ENCODE measurements at places on chromosomes 6 and 20. TPM values are rescaled to one million over a fixed set of nuclear protein-coding genes. Genes with fewer than 3 reads are reported as not detected.

Gene OOEP
- 0.35 TPM for total RNA-seq

Gene SLC22A1
- total RNA-seq = 2.3 TPM

Gene SYNDIG1
- 5.4 TPM for total RNA-seq

Gene RBM12
- total RNA-seq = 101 TPM

Gene VWA7
- 32.5 TPM for total RNA-seq

Gene FOXC1
- total RNA-seq = 58.5 TPM

Gene PROKR2
- not detected for total RNA-seq

Gene PAK5
- 0.13 TPM for total RNA-seq

- DNase-seq = no peak
Observed at GRCh38 chr6:3740551-3741476, 10.7 kb downstream of the PXDC1 start.

- no peak for DNase-seq
Observed at GRCh38 chr20:33310327-33310899, 27.4 kb downstream of the BPIFB1 start.

DNA sequence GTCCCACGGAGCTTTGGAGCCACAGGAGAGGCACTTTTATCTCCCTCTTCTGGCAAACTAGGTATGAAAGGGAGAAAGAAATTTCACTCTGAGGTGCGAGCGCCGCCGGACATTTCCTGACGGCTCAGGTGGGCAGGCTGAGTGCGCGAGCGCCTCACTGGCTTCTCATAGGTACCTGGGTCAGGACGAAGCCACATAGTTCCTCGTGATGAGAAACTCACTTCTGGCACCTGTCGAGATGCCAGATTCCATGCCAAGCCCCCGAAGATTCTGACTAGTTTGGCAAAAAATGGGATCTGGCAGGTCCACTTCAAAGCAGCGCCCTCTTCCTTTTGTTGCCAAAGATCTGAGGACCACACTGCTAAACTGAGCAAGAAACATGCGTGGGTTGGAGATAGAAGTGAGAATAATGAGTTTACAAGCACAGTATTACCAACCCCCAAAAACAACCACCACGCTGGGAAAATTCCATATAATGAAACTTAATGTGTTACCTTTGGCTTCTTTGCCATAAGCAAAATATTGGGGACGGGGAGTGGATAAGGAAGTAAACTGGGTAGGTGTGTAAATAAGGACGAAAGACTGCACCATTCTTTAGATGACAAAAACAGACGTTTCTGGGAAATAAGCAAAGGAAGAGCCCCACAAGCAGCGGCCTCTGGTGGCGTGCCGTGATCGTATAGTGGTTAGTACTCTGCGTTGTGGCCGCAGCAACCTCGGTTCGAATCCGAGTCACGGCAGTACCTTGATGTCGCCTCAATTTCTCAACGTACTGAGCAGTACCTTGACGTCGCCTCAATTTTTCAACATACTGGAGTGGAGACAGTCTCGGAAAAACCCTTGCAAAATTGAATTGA, 89.8 kb upstream of the PRSS16 start:
- DNase-seq = peak; percentile 68

GRCh38 chr20:64053841-64054661, 4.6 kb upstream of the SOX18 start:
- no peak for DNase-seq

DNA sequence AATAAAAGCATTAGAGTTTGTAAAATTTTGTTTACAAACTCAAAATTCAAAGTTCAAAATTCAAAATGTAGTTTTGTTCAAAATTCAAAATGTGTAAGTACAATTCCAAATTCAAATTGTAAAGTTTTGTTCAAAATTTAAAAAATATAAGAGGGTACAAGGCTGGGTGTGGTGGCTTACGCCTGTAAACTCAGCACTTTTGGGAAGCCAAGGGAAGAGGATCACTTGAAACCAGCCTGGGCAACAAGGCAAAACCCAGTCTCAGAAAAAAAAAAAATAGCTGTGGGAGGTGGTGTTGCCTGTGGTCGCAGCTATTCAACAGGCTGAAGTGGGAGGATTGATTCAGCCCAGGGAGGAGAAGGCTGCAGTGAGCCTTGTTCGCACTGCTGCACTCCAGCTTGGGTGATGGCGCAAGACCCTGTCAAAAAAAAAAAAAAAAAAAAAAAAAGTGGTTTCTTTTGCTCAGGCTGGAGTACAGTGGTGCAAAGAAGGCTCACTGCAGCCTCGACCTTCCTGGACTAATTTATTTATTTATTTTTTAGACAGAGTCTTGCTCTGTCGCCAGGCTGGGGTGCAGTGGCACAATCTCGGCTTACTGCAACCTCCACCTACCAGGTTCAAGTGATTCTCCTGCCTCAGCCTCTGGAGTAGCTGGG, 5.4 kb upstream of the ZBTB12 start:
- peak; percentile 57 for DNase-seq

DNA sequence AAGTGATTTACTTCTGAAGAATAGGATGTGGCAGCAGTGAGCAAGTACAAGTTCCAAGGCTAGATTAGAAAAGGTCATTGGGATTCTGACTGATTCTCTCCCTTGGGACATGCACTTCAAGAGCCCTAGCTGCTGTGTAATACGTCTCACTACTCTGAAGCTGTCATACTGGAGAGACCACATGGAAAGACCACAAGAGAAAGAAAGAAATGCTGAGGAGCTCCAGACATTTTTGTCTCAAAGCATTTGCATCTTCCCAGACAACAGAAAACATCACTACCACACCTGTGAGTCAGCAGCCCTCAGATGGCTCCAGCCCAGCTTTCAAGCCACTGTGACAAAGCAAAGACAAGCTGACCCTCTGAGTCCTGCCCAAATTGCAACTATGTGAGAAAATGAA, 20.7 kb downstream of the TENT5A start:
- no peak for DNase-seq

- no peak for DNase-seq
Observed at GRCh38 chr6:154485815-154486214, 24.7 kb downstream of the CNKSR3 start.

GRCh38 chr6:36717871-36718540, 20.4 kb downstream of the RAB44 start:
- no peak for DNase-seq

GRCh38 chr6:42453031-42453653, 1.4 kb upstream of the TRERF1 start:
- DNase-seq = peak; percentile 97

- DNase-seq = no peak
Observed at GRCh38 chr6:120965814-120966213, 368.5 kb downstream of the TBC1D32 start.

GRCh38 chr20:38650010-38650409, 48.4 kb downstream of the ARHGAP40 start:
- no peak for DNase-seq

DNA sequence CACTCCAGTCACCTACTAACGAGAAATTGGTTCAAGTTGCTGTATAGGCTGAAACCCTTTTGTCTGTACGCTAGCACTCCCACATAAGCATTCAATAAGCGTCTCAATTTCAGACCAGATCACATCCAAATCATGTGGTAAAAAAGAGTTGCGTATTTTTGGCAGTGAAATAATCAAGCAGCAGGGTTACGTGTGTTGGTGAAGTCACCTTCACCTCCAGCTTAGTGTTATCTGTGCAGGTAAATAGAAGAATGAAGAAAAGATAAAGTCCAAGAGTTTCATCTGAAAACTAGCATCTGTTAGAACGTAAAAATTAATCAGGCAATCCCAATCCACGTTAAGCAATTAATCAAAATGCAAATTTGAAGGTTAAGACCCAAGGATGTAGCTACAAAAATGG, 11.3 kb downstream of the SSR1 start:
- DNase-seq = no peak

DNA sequence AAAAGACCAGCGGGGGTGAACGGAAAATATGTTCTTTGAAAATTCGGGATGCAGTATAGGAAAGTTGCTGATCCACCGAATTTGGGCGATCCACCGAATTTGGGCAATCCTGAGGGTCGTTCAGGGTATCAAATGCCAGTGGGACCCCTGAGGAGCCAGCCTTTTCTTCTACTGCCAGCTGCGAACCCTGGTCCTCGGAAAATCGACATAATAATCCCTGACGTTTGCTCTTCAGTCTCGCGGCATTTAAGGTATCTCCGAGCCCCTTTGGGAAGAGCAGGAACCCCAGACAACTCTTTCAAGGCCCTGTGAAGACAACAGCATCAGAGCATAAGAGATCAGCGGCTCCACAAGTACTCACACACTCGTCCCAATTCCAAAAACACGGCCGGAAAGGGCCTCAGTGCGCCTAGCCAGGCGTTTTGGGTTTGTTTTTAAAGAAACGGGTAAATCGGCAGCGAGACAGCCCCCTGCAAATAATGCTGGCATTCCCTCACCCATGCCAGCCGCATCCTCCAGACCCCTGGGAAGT, 1.0 kb downstream of the SIM1 start:
- DNase-seq = no peak

DNA sequence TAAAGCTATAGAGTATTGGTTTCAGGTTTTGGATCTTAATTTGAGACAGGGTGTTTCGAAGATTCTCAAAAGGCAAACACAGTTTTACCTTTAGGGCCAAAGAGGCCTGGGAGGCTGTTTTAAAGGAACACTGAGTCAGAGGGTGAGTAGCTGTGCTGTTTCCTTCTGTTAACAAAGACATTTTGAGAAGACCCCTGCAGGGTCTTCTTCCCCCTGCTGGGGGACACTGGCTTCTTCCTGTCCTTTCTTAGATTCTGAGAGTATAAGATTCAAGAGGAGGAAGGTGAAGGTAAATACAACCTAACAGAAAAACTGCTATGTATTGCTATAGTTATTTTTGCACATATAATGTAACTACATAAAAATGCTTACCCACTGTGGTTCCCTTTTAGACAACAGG, 19.0 kb downstream of the HS3ST5 start:
- no peak for DNase-seq

DNA sequence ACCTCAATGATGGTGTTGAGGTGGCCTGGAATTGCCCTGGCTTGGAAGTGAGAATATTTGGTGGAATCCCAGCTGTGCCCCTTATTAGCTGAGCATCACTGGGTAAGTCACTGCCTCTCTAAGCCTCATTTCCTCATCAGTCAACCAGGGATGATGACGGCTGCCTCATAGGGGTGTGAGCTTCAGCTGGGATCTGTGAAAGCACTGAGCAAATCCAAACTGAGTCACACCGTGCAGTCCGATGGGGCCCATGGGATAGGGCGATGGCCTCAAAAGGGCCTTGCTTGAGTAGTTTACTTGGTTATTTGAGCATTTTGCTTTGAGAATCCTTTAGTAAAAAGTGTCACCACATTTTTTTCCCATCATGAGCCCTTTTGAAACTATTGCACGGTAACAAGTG, 1.1 kb downstream of the SLC22A1 start:
- DNase-seq = no peak

DNA sequence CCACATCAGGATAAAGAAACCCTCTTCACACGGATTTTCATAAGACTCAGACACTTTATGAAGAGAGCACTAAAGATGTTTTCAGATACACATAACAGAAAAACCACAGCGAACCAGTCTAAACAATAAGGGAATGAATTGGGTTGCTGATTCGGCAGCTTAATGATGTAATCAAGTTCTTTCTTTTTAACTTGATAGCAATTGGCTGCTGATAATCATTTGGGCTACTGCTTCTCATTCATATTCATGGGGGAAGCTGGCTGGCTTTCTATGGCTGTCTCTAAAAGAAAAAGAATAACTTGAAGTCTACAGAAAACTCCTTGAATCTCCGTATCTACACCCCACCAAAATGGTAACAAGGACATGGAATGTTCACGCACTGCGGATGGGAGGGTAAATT, 20.0 kb upstream of the TMEM181 start:
- DNase-seq = no peak

DNA sequence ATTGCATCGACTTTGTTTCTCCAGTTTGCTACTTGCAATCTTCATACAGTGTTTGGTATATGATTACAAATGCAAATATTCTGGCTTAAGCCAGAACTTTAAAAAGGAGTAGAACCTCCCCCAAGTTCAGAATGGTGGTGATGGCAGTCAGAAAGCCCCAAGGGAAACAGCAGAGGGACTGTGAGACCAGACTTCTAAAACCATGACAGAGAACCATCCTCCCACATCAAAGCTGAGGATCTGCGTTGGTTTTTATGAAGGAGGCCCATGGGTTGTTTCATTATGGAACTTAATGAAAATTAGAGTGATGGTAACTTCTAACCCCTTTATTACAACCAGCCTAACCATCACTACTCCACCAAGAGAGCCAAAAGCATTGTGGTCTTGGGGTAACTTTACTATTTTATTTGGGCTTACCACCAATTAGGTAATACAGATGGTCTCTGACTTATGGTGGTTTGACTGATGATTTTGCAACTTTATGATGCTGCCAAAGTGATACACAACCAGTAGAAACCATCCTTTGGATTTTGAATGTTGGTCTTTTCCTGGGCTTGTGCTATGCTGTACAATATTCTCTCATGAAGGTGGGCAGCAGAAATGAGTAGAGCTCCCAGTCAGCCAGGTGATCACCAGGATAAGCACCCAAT, 10.9 kb upstream of the MRS2 start:
- no peak for DNase-seq

DNA sequence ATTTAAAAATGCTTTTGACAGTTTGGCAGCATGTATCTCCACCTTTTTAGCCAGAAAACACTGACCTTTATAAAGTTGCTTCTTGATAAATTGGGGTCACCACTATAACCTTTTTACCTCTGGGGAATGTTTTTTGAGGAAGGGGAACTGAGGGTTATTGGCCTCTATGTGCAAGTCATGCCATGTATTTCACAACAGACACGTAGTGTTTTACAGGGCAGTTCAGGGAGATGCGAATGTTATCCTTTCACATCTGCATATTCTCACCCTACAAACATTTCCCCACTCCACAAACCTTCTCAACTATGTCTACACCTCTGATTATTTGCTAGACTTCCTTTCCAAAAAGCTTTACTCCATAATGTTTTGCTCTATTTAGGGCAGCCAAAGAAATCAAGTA, 17.0 kb upstream of the SLA2 start:
- DNase-seq = no peak

DNA sequence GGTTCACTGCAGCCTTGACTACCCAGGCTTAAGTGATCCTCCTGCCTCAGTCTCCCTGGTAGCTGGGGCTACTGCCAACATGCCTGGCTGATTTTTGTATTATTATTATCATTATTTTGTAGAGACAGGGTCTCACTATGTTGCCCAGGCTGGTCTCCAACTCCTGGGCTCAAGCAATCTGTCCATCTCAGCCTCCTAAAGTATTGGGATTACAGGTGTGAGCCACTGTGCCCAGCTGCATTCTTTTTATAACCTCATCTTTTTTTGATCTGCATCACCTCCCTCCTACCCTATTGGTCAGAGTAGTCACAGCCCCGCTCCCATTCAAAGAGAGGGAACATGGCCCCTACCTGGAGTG, 23.6 kb upstream of the IER3 start:
- DNase-seq = no peak

DNA sequence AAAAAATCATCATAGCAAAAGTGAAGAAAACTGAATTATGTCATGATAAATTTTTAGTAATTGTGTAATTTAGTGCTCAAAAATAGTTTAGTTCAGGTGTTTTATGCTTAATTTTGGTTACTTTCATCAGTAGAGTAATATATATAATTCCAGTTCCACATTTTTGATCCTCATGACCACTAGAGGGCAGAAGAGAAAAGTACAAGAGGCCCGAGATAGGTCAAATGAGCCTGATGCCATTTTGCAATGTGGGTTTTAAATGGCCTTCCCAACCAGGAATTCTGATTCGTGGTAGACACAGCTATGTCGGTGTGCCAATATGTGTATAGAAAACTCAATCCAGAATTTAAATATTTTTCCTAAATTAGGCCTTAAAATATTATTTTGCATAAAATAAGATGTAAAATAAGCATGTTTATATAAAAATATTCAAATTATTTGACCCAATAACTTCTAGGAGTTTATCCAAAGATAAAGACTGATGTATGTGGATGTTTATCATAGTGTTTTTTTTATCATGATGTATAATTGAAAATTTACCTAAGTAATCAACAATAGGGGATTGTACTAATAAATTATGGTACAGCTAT, 159.7 kb upstream of the RPS6KA2 start:
- no peak for DNase-seq

GRCh38 chr6:168209420-168209819, 110.2 kb downstream of the DACT2 start:
- DNase-seq = peak; percentile 63
